ENCODE measurements at places on chromosomes 1 and 21. TPM values are rescaled to one million over a fixed set of nuclear protein-coding genes. Genes with fewer than 3 reads are reported as not detected.

The S100A12 gene
- total RNA-seq = not detected

The TNFSF4 gene
- 0.75 TPM for total RNA-seq

DNA sequence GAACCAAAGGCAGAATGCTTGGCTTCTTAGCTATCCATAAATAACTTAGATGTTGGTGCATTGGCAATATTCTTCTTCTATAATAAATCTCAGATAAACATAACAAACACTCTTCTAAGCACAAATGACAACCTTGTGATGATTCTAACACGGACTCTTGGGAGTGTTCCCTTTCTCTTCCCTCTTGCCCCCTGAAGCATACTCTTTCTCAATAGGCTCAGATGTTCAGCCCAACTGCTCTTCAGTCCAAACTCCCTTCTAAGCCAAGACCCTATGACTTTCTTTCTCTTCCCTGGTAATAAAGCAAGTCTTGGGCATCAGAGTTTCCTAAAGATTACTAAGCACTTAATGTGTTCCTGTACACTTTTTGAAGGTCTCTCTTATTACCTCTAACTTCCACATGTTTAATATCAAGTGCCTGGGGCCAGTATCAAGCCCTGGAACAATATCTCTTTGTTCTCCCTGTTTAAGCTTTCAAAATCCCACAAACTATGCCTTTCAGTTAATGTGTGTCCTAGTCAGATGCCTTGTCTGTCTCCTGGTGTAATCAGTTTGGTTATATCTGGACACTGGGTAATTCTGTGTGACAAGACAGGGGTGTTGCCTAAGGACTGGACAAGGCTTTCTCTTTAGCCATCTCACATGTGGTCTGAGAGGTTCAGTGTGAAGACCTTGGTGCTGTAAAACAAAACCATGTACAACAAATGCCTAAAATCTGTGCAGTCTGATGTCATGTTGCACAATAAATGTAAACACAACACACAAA, 92.9 kb upstream of the IVNS1ABP start:
- no peak overlapping the region for H3K27ac ChIP-seq
- H3K4me1 ChIP-seq = no peaks in the 10 kb centered on the region
- H3K36me3 ChIP-seq = no peaks in the 10 kb centered on the region
- no peaks in the 10 kb centered on the region for H3K27me3 ChIP-seq
- no peak overlapping the region for H3K4me3 ChIP-seq

GRCh38 chr1:151570819-151571218, 30.7 kb downstream of the TUFT1 start:
- H3K4me3 ChIP-seq = no peak overlapping the region
- DNase-seq = peak; percentile 22
- no peaks in the 10 kb centered on the region for H3K4me1 ChIP-seq

DNA sequence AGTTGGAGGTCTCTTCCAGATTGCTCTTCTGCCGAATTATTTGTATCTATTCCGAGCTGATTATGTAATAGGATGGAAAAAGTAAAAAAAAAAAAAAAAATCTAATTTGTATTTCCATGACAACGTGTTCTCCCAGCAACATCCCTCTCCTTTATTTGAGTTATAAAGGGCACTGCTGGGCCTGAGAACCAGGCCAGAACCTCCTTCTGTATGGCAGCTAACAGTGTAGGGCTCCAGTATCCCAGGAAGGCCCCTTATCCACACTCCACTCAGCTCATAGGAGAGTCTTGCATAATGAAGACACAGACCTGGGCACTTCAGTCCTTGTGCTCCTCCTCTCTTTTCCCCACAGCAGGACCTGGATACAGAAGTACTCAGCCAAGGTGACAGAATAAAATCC, 3.7 kb upstream of the IPO9 start:
- no peaks in the 10 kb centered on the region for H3K27me3 ChIP-seq
- peaks cover 34% of the 10 kb centered on the region for H3K36me3 ChIP-seq
- DNase-seq = no peak
- peaks cover 11% of the 10 kb centered on the region for H3K4me1 ChIP-seq

The CLCA4 gene
- total RNA-seq = not detected

The TARDBP gene
- total RNA-seq = 83.5 TPM

The PRR9 gene
- total RNA-seq = not detected

The TDRD10 gene
- total RNA-seq = 4.6 TPM

The GPR25 gene
- total RNA-seq = not detected

GRCh38 chr1:33347650-33347992, 26.7 kb upstream of the A3GALT2 start:
- peak overlapping the region; percentile 87 for H3K4me3 ChIP-seq
- H3K4me1 ChIP-seq = peaks cover 16% of the 10 kb centered on the region
- peak overlapping the region; percentile 91 for H3K27ac ChIP-seq
- no peak for DNase-seq
- H3K36me3 ChIP-seq = peaks cover 20% of the 10 kb centered on the region

The MRPL9 gene
- 64.8 TPM for total RNA-seq
